ENCODE measurements at places on chromosomes 1 and 21. TPM values are rescaled to one million over a fixed set of nuclear protein-coding genes. Genes with fewer than 3 reads are reported as not detected.

The AGT gene
- 4.7 TPM for total RNA-seq

The LRRC38 gene
- 1.6 TPM for total RNA-seq

The ADPRS gene
- total RNA-seq: 66.5 TPM

The UBE2G2 gene
- 40.6 TPM for total RNA-seq

The GPR52 gene
- 0.41 TPM for total RNA-seq

The HPDL gene
- total RNA-seq: 3.1 TPM

The FOXD3 gene
- total RNA-seq: not detected

The NMNAT1 gene
- 8.9 TPM for total RNA-seq

The PIGP gene
- total RNA-seq: 11.4 TPM

The IKBKE gene
- 37.4 TPM for total RNA-seq

The TFF2 gene
- total RNA-seq: not detected

The SMIM1 gene
- not detected for total RNA-seq

The LHX8 gene
- total RNA-seq: not detected

The USF1 gene
- total RNA-seq: 55.7 TPM

The HMGCS2 gene
- total RNA-seq: not detected

The C8B gene
- not detected for total RNA-seq

The GJA8 gene
- not detected for total RNA-seq

The MTF1 gene
- total RNA-seq: 5.2 TPM

The COL6A2 gene
- 373 TPM for total RNA-seq

The PRR9 gene
- not detected for total RNA-seq

The KDF1 gene
- total RNA-seq: 11.0 TPM

The OXCT2 gene
- 5.9 TPM for total RNA-seq

The OR2L13 gene
- not detected for total RNA-seq

The HAO2 gene
- total RNA-seq: not detected

The WRAP73 gene
- 35.2 TPM for total RNA-seq

The ABCA4 gene
- not detected for total RNA-seq

The TTC39A gene
- total RNA-seq: 30.9 TPM

The MFSD2A gene
- total RNA-seq: 5.9 TPM

The PTCH2 gene
- under 0.01 TPM for total RNA-seq

The MPL gene
- total RNA-seq: not detected

The CFHR4 gene
- total RNA-seq: not detected

The EDARADD gene
- total RNA-seq: 4.7 TPM

The MEF2D gene
- total RNA-seq: 16.6 TPM

The PEAR1 gene
- 17.1 TPM for total RNA-seq

The SERPINC1 gene
- total RNA-seq: 0.25 TPM

The LCE1F gene
- not detected for total RNA-seq

The ACTL8 gene
- 0.17 TPM for total RNA-seq

The PRMT6 gene
- total RNA-seq: 26.2 TPM

The ASCL5 gene
- not detected for total RNA-seq

The ST6GALNAC5 gene
- total RNA-seq: 10.8 TPM

The RNU1-2 gene
- under 0.01 TPM for total RNA-seq

The C1orf185 gene
- total RNA-seq: not detected

The KLHDC9 gene
- total RNA-seq: 2.9 TPM

The ITLN2 gene
- not detected for total RNA-seq

The CNR2 gene
- not detected for total RNA-seq

The VWA1 gene
- 28.3 TPM for total RNA-seq

The ILDR2 gene
- 3.8 TPM for total RNA-seq

The OR10J1 gene
- not detected for total RNA-seq

The CXADR gene
- total RNA-seq: 40.5 TPM

The CCDC17 gene
- 1.3 TPM for total RNA-seq

The MYOM3 gene
- total RNA-seq: 7.9 TPM

The RGS5 gene
- 1.8 TPM for total RNA-seq

The LEFTY1 gene
- total RNA-seq: not detected

The UFC1 gene
- total RNA-seq: 59.6 TPM

All from kidney epithelial cell (primary cell).